ENCODE measurements at places on chromosomes 6 and 20.
A peak's percentile ranks its signal among the peaks of the same experiment; 100 is the strongest.

- DNase-seq: no peak
Measured at GRCh38 chr20:49572857-49573256, 4.9 kb upstream of the PTGIS start.

- DNase-seq: no peak
Measured at GRCh38 chr6:20427856-20428255, 26.2 kb downstream of the E2F3 start.

- DNase-seq: no peak
Measured at GRCh38 chr20:13277663-13278295, 56.7 kb downstream of the ISM1 start.

- DNase-seq: no peak
Measured at GRCh38 chr6:161413355-161413771, 139.5 kb upstream of the AGPAT4 start.

- no peak for DNase-seq
Measured at GRCh38 chr6:140542863-140543262, 1168.4 kb upstream of the CITED2 start.

DNA sequence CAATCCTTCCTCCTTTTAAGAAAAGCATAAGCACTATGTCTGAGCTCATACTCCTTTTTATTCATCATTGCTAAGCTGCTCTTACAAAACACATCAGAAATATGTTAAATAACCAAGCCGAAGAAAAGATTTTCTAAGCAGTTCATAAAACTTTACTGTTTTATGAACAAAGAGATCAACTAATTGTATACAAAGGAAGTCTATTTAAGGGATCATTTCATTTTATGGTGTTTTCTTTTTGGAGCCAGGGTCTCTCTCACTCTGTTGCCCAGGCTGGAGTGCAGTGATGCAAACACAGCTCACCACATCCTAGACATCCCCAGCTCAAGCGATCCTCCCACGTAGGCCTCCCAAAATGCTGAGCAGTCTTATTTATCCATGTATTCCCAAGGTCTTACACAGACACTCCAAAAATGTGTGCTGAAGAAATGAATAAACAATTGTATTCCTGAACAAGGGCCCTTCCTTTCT lies 9.3 kb downstream of the NUDT3 start:
- no peak for DNase-seq

DNA sequence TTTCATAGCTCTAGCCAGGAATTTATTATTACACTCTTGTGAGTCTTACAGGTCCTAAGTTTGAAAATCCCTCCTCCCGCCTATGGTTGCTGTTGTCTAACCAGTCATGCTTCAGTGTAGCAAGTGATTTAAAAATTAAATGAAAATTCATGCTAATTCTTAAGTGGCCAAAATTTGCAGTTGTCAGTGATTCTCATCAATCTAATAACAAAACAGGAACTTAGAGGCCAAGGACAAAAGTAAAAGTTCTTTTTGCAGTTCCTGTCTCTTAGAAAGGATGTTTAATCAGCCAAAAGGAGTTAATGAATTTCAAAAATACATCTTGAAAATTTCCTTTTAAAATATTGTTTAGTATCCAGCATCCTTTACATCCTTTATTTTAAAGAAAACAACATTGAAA lies 36.3 kb downstream of the VTA1 start:
- no peak for DNase-seq

GRCh38 chr20:64180673-64181072 lies 16.4 kb downstream of the MYT1 start:
- no peak for DNase-seq

- DNase-seq: no peak
Measured at GRCh38 chr6:124430740-124431318, 531.4 kb upstream of the RNF217 start.

GRCh38 chr6:22536122-22536521 lies 33.2 kb upstream of the HDGFL1 start:
- DNase-seq: no peak

GRCh38 chr20:10505827-10506226 lies 70.7 kb downstream of the SLX4IP start:
- DNase-seq: no peak

GRCh38 chr20:49887251-49888211 lies 27.8 kb downstream of the SPATA2 start:
- DNase-seq: no peak

DNA sequence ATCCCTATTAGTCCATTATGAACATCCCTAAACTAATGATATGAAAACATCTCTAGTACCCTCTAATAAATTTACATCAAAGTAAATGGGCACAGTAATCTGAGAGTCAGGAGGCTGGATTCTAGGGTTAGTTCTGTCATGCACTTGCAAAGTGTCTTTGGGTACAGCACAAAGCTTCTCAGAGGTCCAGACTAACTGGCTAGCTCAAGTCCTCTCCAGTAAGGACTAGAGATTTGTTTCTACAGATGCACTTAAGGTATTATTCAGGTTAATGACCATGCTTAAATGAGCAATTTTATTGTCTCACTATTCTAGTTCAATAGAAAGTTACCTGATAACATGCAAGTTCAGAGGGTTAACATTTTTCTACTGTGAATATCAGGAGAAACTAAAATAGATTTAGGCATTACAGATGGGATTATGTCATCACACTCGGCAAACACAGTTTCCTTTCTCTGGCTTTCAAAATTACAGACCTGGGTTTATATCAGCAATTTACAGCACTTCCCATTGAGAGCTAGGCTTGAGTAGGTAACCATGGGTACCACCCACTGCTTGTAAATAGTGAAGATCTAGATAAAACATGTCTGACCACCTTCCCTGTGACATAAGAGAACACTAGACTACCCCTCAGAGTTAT lies 402.9 kb upstream of the RUNX2 start:
- DNase-seq: no peak

GRCh38 chr6:157596886-157597285 lies 215.9 kb downstream of the ZDHHC14 start:
- no peak for DNase-seq

- DNase-seq: no peak
Measured at GRCh38 chr6:124073820-124074587, 270.3 kb downstream of the NKAIN2 start.

DNA sequence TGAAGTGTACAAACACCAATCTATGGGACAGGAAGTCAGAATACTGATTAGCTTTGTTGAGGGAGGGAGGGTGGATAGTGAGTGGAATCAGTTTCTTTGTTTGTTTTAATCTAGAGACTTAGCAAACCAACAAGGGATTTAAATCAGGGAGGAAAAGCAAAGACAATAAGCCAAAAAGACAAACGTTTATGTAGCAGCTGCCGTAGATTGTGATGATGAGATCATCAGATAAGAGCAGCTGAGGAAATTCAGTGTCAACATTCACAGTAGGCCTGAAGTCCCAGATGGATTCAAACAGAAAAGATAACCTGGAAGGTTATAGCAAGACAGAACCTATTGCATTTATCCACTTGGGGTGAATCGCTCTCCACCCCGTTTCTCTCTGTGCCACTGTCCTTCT lies 104.9 kb upstream of the SYNDIG1 start:
- DNase-seq: no peak

DNA sequence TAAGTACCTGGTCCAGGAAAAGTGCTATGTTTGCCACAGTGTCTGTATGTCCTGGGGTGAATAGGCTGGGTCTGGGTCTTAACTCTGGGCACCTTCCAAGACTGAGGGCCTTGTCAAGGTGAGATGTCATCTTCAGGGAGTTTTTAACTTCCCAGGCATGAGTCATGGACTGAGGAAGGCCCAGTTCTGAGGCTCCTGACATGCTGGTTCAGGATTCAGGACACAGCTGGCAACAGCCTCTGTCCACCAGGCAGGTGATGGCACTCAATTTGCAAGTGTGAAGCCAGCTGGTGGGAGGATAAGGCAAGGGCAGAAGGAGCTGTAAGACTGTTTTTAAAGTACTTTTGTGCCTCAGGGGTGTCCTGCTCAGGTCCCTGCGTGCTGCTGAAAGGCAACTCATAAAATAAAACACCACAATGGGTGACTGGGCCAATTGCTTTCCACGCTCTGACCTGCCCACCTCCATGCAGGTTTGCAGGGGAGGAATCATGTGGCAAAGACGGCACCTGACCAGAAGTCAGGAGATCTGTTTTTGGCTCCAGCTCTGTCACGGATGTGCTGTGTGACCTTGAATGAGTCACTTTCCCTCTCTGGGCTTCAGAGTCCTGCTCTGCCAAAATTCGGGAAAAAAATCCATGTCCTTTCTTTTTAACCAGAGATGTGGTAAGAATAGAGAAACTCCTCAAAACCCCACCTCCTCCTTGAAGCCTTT lies 4.9 kb upstream of the PACSIN1 start:
- DNase-seq: no peak

DNA sequence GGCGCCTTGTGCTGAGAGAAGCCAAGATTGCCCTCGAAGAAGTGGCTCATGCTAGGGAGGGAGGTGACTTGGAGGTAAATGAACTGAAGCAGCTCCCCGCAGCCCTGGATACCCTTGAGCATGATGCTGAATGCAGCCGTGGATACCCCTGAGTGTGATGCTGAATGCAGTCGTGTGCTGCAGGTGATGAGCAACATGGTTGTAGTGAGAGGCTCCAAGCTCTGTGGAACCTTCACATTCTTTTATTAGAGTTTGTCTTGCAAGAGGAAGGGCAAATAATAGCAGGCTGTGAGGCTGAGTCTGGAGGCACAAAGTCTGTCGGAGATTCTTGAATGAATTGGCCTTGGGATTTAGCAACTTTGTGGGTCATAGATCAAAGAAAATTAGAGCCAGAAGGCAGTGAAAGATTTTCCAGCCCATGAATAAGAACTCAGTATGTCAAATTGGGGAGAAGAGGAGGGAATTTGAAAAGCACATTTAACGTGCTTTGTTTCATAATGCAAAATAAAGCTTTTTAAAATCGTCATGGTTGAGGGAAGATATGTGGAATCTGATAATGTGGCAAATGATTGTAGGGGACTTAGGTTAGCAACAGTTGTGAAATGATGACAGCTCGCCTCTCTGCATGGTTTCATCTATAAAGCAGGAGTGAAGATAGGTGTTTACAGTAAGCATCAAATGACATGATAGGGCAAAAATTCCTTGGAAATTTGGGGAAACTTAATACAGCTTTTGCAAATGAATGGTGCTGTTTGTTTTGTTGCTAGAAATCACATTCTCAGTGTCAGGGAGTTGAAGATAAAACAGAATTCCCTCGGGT lies 120.1 kb upstream of the TIAM2 start:
- no peak for DNase-seq

DNA sequence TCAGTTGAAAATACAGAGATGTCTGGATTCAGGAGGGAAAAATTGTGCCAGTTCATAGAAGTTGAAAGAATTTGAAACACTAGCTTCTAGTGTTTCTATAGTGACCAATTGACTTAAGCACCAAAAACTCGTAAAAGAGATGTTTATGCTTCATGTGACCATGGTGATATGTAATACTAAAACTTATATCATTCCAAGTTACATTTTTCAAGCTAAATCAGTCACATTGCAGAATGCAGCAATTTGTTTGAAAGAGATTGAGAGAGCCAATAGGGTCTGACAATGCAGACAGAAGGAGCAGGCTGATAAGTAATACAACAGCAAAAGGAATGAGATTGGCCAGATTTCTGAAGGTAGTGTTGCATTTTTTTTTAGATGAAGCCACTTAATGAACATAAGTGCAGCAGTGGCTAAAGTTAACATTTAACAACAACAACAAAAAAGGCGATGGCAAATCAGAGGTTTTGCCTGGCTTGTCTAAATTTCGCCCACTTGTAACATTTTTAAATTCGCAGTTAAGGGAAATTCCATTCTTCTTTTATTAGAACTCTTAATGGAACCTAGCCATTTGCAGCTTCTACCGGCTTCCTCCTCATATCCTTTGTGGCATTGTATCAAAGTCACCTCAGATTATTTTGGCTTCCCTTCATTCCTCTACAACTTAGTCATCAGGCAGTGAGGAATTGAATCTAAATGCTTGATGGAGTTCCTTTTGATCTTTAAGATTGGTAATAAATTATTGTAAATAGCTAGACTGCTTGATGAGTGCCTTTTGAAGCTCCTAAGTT lies 484.0 kb upstream of the SOX4 start:
- DNase-seq: no peak

DNA sequence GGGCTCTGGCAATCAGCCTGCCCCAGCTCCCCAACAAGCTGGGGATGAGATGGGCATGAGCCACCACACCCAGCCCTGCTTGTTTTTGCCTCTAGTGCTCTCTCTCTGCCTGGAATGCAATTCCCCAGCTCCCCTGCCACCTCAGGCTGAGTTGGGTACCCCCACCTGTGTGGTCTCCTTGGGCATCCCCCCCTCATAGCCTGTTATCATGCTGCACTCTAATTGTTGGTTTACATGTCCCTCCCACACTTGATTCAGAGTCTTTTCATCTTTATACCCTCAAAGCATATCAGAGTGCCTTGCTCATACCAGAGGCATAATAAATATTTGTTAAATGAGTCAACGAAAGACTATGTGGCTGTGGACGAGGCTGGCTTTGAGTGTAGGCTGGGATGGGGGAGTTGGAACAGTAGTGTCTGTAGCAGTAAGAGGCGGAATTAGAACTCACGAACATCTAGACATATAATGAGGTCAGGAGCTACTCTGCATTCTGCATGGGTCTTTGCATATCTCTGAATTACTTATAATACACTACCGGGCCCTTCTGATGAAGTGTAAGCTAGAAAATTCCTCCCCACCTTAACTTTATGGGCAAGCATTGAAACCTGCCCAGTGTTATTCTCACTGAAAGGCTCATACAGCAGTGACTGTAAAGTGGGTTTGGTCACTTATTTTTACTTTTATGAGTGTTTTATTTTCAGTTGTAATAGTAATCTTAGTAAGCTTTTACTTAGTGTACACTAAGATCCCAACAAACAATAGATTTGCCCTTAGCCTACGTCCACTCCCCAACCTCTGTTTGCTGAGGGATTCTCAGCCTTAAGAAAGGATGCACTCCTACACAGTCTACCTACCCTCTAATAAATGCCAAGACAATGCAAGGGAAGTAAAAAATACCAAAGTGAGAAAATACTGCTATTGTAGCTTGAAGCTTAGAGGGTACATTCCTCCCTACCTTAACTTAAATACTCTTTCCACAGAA lies 58.7 kb downstream of the EDN1 start:
- peak; percentile 38 for DNase-seq

- DNase-seq: no peak
Measured at GRCh38 chr20:52484438-52484837, 292.9 kb upstream of the ZFP64 start.

- no peak for DNase-seq
Measured at GRCh38 chr6:160180706-160181105, 59.1 kb downstream of the SLC22A1 start.

DNA sequence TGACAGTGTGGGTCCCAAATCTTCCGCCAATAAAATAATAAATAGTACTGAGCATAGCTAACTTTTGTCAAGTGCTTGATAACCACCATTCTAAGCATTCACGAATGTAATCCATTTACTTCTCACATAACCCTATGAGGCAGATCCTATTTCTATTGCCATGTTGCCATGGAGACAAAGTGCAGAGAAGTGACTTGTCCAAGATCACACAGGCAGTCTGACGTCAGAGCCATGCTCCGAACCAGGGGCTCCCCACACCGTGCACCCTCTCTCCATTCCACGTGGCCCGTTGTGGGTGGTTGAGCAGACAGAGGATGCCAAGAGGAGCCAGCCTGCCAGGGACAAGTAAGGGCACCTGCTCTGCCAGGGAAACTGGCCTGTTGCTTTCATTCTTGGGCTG lies 38.9 kb downstream of the CDH22 start:
- no peak for DNase-seq

Data from upper lobe of left lung (tissue), 6 donors.